ENCODE measurements at places on chromosomes 2 and 18.
A peak's percentile ranks its signal among the peaks of the same experiment; 100 is the strongest.

- DNase-seq: no peak
Measured at GRCh38 chr2:31212659-31213600, 4.4 kb downstream of the CAPN14 start.

- peak; percentile 75 for DNase-seq
Measured at GRCh38 chr18:10453806-10454680, at the start of gene APCDD1. Gene APCDD1 (plus strand): TSS chr18:10454635. CDS start chr18:10454982, 347 bp downstream.

- DNase-seq: no peak
Measured at GRCh38 chr2:144452989-144453336, 67.0 kb downstream of the ZEB2 start.

- DNase-seq: no peak
Measured at GRCh38 chr2:191620144-191620543, 57.8 kb upstream of the NABP1 start.

DNA sequence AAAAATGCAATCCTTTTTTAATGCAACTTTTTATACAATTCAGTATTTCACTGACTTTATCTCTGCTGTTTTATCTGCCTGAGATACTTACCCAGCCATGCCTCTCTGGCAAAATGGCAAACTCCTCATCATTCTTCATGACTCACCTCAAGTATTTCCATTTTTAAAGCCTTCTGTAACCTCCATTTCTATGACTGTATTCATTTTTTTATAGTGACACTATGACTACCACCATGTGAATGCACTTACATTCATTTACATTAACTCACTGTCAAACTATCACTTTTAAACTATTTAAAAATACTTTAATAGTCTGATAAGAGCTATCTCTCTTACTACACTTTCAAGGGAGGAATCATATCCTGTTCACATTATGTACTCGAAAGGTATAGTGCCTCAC is 99.4 kb upstream of the SCN7A start:
- no peak for DNase-seq

- DNase-seq: no peak
Measured at GRCh38 chr2:853203-853870, 97.3 kb upstream of the SNTG2 start.

- no peak for DNase-seq
Measured at GRCh38 chr18:61222206-61222605, 111.0 kb upstream of the CDH20 start.

- no peak for DNase-seq
Measured at GRCh38 chr2:172446474-172447063, 19.2 kb downstream of the ITGA6 start.

DNA sequence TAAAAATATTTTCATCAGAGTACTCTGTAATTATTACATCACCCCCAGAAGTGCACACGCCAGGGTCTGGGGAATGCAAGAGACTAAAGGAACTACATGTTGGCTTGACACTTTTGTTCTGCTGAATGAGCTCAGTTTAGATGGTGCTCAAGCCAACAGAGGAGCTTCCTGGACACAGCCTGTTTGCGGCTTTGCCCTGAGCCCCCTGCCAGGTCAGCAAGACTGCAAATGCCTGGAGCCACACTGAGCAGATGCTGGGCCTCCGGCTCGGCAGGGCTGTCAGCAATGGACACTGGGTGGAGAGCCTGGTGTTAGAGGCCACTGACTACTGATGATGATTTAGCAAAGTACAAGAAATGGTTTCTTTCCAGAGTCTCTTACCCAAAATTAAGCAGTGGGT is 31.9 kb downstream of the PTPN18 start:
- DNase-seq: no peak

DNA sequence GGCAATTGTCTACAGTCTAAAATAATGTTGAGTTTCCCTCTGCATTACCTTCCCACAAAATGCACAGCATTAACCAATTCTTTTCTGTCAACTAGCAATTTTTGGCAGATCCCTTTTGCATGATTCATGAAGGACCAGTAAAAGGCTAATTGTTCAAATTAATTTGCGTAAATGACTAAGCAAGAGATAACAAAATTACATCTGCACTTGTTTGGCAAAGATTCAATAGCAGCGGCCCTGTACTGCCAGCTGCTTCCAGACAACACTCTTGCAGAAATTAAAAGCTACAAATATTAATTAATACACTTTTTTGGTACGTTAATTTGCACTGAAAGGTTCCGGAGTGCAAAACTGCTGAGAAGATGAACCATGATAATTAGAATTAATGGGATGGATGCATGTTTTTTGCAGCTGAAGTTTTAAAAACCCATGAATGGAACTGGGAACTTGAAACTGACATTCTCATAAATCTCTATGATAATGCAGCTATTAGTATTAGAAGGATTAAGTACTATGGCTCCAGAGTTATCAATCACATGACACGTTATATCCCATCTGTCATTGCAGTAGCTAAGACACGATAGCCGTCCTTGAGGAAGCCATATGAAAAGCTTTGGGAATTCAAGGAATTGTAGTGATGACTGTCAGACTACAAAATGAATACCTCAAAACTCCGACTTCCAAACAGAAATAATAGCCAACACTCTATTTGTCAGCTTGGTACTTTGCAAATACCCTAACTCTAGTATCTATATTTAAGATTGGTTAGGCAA is 1268.3 kb upstream of the ACVR2A start:
- no peak for DNase-seq

- DNase-seq: no peak
Measured at GRCh38 chr18:8801263-8801901, 96.0 kb downstream of the MTCL1 start.

- DNase-seq: no peak
Measured at GRCh38 chr2:162732946-162733698, 105.4 kb downstream of the KCNH7 start.

DNA sequence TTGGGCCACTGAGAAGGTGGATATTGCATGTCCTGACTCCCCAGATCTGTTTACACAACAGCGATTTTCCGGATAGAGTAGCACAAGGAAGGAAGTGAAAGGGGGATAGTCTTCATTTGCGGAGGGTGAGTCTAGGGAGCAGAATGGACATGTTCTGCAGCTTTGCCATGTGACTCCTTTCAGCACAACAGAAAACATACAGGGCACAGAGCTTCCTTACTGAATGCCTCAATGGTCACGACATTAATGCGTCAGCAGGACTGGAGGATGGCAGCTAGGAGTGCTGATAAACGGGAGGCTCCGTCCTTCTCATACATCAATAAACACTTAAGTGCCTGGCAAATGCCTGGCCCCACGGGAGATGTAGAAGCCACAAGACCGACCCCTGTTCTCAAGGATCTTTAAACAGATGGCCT is 163.0 kb downstream of the FAM210A start:
- DNase-seq: no peak

- DNase-seq: peak; percentile 22
Measured at GRCh38 chr18:32271672-32272208, 81.9 kb downstream of the MEP1B start.

- DNase-seq: no peak
Measured at GRCh38 chr2:10329880-10330699, 27.4 kb downstream of the HPCAL1 start.

- no peak for DNase-seq
Measured at GRCh38 chr2:233114421-233114861, 54.3 kb downstream of the INPP5D start.

Measured in neural crest cell (in vitro differentiated cells).